ENCODE measurements at places on chromosomes 7 and 10. TPM values are rescaled to one million over a fixed set of nuclear protein-coding genes. Genes with fewer than 3 reads are reported as not detected.

- no peaks in the 10 kb centered on the region for H3K36me3 ChIP-seq
- peaks cover 3% of the 10 kb centered on the region for H3K4me1 ChIP-seq
- no peak overlapping the region for H3K27ac ChIP-seq
- peak overlapping the region; percentile 49 for H3K4me3 ChIP-seq
- no peaks in the 10 kb centered on the region for H3K27me3 ChIP-seq
- no peak for DNase-seq
Measured at GRCh38 chr10:7872041-7872442, 53.7 kb downstream of the TAF3 start.

DNA sequence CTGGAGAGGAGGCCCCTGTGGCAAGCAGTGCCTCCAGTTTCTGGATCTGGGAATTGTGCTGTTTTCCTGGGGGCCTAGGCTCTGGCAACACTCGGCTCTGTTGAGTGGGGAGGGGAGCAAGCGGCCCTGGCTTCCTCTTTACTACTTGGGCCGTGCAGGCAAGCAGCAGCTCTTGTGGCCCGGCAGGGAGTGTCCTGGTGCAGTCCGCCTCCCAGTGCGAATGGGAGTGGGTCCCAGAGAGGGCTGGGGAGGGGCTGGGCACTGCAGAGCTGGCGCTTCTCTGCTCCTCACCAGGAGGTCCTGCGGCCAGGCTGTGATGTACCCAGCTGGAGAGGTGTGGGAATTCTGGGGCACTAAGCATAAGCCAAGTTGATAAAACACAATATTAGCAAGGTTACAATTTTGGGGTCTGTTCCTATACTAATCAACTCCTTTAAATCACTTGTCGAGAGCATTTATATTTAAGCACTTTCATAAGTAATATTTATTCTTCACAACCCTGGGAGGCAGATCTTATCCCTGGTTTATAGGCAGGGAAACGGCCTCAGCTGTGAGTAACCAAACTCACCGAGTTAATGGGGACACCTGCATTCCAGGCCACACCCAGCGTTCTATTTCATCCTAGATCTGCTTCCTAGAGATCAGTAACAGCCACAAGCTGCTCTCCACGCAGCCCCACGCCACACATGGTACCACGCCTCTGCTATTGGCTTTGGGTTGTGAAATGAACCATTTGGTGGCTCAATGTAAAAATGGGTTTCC lies 183.4 kb upstream of the PLXNA4 start:
- no peak overlapping the region for H3K4me3 ChIP-seq
- no peak overlapping the region for H3K27ac ChIP-seq
- no peaks in the 10 kb centered on the region for H3K27me3 ChIP-seq
- no peaks in the 10 kb centered on the region for H3K4me1 ChIP-seq
- H3K36me3 ChIP-seq, result no peaks in the 10 kb centered on the region

GRCh38 chr7:37092548-37092947 lies 356.1 kb downstream of the ELMO1 start:
- no peak for DNase-seq
- H3K4me1 ChIP-seq, result peaks cover 17% of the 10 kb centered on the region
- peaks cover 13% of the 10 kb centered on the region for H3K36me3 ChIP-seq
- H3K27ac ChIP-seq, result no peak overlapping the region
- no peak overlapping the region for H3K4me3 ChIP-seq
- H3K27me3 ChIP-seq, result no peaks in the 10 kb centered on the region

GRCh38 chr7:18626717-18627116 lies 131.2 kb downstream of the HDAC9 start:
- no peak overlapping the region for H3K27ac ChIP-seq
- H3K27me3 ChIP-seq, result no peaks in the 10 kb centered on the region
- H3K4me3 ChIP-seq, result no peak overlapping the region
- H3K4me1 ChIP-seq, result no peaks in the 10 kb centered on the region

- DNase-seq, result no peak
- H3K36me3 ChIP-seq, result no peaks in the 10 kb centered on the region
- no peaks in the 10 kb centered on the region for H3K4me1 ChIP-seq
- no peaks in the 10 kb centered on the region for H3K27me3 ChIP-seq
- H3K27ac ChIP-seq, result no peak overlapping the region
Measured at GRCh38 chr10:121368347-121369025, 229.8 kb downstream of the FGFR2 start.

GRCh38 chr7:102255501-102255900 lies 31.2 kb upstream of the SH2B2 start:
- H3K4me3 ChIP-seq, result no peak overlapping the region
- peaks cover 3% of the 10 kb centered on the region for H3K4me1 ChIP-seq
- no peak for DNase-seq
- H3K36me3 ChIP-seq, result no peaks in the 10 kb centered on the region
- no peak overlapping the region for H3K27ac ChIP-seq

DNA sequence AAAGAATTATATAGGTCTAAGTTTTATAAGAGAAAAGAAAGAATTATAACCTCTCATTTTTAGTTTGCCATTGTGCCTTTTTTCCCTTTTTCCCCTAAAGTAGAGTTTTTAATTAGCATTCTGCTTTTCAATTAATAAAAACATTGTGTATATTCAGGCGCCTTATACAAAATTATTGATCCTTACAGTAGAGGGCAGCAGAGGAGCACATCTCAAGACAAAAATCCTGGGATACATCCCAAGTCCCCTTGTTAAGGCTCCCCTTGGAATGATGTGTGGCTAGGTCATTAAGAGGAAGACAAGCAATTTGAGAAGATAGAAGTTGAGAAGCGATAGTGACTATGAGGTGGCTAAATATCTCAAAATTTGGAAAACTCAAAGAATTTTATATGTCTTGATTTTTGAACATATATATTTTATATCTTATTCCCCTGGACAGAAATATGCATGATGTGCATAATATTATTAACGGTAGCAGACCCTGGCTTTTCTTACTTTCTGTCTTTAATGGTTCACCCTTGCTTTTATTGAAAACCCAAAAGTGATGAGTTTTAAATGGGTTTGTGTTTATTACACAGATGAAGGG lies 19.1 kb upstream of the TPK1 start:
- H3K27ac ChIP-seq, result no peak overlapping the region
- no peaks in the 10 kb centered on the region for H3K36me3 ChIP-seq
- DNase-seq, result no peak
- H3K4me3 ChIP-seq, result no peak overlapping the region

DNA sequence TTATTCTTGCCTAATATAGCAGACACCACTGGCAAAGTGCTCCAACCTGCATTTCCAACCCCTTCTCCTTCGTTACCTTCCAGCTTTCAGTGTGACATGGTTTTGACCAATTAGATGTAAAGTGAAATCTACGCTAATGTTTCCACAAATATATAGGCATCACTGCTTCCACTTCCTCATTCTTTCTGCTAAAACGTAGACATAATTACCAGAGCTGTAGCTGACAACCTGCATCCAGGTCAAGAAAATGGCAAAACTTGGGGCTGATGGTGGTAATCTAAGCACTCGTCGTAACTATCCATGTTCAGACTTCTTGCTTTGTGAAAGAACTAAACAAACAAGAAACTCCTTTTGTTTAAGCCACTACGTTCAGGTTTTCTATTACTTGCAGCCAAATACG lies 41.8 kb upstream of the COL1A2 start:
- H3K36me3 ChIP-seq, result no peaks in the 10 kb centered on the region
- no peak overlapping the region for H3K27ac ChIP-seq
- no peak for DNase-seq
- H3K27me3 ChIP-seq, result no peaks in the 10 kb centered on the region
- H3K4me3 ChIP-seq, result no peak overlapping the region

- no peaks in the 10 kb centered on the region for H3K27me3 ChIP-seq
- H3K36me3 ChIP-seq, result no peaks in the 10 kb centered on the region
- H3K27ac ChIP-seq, result no peak overlapping the region
- no peak for DNase-seq
- H3K4me1 ChIP-seq, result peaks cover 32% of the 10 kb centered on the region
- no peak overlapping the region for H3K4me3 ChIP-seq
Measured at GRCh38 chr10:112370424-112370819, 3.5 kb upstream of the ACSL5 start.

DNA sequence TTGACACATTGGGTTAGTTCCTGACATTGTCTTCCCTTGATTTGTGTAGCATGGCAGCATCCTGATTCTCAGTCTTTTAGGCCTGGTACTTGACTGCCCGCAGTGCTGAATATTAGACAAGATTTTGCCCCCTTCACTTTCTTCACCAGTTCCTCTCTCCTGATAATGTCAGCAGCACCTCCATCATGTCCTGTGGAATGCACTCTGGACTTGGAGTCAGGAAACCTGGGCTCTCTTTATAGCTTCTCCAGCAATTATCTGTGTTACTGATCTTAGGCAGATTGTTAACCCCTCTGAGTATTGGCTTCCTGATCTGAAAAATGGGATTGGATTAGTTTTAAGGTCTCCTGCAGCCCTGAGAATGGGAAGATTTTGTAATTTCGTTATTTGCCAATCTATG lies 19.0 kb downstream of the HBP1 start:
- H3K4me3 ChIP-seq, result no peak overlapping the region
- H3K36me3 ChIP-seq, result peaks cover 65% of the 10 kb centered on the region
- no peak overlapping the region for H3K27ac ChIP-seq
- no peaks in the 10 kb centered on the region for H3K27me3 ChIP-seq
- no peak for DNase-seq

DNA sequence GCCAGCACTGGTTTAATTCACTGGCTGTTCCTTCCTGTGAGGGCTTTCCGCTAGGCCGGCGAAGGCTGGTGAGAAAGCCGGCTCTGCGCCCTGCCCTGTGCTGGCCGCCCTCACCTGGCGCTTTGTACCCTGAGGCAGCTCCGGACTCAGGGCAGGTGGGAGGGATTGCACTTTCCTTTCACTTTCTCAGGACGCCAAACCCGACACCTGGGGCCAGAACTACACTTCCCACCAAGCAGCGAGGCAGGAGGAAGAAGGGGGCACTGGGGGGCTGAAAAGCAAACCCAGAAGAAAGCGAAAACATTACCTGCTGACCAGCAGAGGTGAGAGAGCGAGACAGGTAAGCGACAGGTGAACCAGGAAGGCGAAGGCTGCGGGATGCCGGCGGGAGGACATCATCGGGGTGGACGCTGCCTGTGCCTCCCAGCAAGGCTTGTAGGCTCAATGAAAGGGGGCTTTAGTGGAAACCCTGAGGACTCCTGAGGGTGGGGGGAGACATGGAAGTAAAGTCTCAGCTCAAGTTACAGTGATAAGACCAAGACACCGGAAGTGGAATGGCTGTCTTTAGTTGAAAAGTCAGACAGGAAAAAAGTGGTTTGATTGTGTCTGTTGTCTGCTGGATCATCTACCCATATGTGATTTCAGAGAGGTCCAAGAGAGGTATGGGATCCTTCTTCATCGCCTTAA lies at the start of gene RAB19:
TSS of gene RAB19 (plus strand) at position 181 of the 687 bp plus-strand sequence. CDS start 3,589 bp downstream, outside the sequence.
- H3K36me3 ChIP-seq, result no peaks in the 10 kb centered on the region
- no peak for DNase-seq
- H3K27ac ChIP-seq, result no peak within 1 kb of the TSS
- peak within 1 kb of the TSS; percentile 93 for H3K4me3 ChIP-seq
- H3K4me1 ChIP-seq, result peaks cover 6% of the 10 kb centered on the region
- H3K27me3 ChIP-seq, result no peaks in the 10 kb centered on the region

DNA sequence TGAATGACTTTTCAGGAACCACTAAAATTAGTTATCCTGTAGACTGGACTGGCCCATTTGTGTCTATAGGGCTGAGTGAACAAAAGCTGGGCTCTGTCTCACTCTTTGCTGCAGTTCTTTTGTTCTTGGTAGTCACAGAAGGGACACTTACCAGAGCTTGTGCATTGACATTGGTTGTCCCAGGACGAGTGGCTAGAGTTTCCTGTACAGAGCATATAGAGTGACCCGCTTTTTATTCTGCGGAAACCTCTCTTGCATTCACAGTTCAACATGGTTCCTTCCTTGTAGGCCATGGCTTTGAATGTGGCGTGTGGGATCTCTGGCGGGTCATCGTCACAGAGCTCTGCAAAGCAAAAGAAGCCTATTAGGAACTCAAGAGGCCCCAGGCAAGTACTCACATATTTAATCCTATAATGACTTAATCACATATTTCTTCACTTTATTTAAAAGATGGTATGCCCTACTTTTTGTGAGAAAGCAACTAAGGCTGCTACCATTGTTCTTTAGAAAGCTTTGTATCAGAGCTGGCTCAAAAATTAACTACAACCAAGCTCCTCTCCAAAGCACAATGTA lies 36.4 kb downstream of the IL2RA start:
- no peak for DNase-seq
- no peaks in the 10 kb centered on the region for H3K27me3 ChIP-seq
- no peaks in the 10 kb centered on the region for H3K36me3 ChIP-seq
- no peak overlapping the region for H3K27ac ChIP-seq
- no peak overlapping the region for H3K4me3 ChIP-seq
- no peaks in the 10 kb centered on the region for H3K4me1 ChIP-seq

- DNase-seq, result no peak
- peaks cover 4% of the 10 kb centered on the region for H3K36me3 ChIP-seq
- no peaks in the 10 kb centered on the region for H3K4me1 ChIP-seq
Measured at GRCh38 chr10:127029061-127029460, 123.8 kb downstream of the DOCK1 start.

DNA sequence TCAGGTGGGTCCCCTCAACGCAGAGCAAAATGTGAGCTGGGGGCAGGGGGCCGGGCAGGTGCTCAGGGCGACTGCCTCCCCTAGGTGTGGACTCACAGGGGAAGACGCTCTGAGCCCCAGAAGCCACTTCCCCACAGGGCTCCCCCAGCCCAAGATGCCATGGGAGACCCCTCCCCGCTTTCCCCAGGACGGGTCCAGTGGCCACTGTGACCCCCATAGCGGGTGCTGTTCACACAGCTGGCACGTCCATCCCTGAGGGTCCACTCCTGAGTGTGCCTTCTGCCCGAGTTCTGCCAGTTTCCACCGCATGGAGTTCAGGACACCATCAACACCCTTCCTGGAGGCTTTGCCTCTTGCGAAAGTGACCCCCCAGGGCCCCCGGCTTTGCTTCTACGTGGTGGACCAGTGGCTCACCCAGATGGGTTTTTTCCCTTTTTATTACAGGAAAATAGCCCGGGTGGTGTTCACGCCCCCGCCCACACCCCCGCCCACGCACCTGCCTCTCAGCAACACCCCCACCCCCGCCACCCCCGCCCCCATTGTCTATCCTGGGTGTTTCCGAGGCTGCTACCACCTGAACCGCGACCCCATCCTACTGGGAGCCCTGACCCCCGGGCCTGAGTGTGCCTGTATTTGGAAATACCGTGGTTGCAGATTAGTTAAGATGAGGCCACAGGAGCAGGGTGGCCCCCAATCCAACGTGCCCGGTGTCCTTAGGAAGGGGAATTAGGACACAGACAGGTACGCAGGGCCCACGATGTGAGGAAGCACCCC lies 32.0 kb downstream of the ADAP1 start:
- H3K4me1 ChIP-seq, result peaks cover 6% of the 10 kb centered on the region
- no peak for DNase-seq
- H3K27me3 ChIP-seq, result no peaks in the 10 kb centered on the region
- H3K27ac ChIP-seq, result no peak overlapping the region
- no peaks in the 10 kb centered on the region for H3K36me3 ChIP-seq

- peak overlapping the region; percentile 82 for H3K4me3 ChIP-seq
- H3K4me1 ChIP-seq, result peaks cover 9% of the 10 kb centered on the region
- H3K36me3 ChIP-seq, result no peaks in the 10 kb centered on the region
- peak overlapping the region; percentile 99 for H3K27ac ChIP-seq
Measured at GRCh38 chr10:75111907-75112679, 637 bp downstream of the SAMD8 start.

Gene LHFPL3
- not detected for total RNA-seq

Gene KNDC1
- 0.61 TPM for total RNA-seq

Gene HOXA6
- 0.23 TPM for total RNA-seq

Gene TMEM176B
- 1,041 TPM for total RNA-seq

Gene SLC26A3
- total RNA-seq, result 0.19 TPM

Gene ATOH7
- 0.33 TPM for total RNA-seq

Gene MRPL43
- total RNA-seq, result 30.5 TPM

Gene SPDYE1
- total RNA-seq, result not detected

Gene MYO3A
- total RNA-seq, result 0.33 TPM

Gene HTR7
- total RNA-seq, result 0.17 TPM

All from liver (tissue), 10 donors.